ENCODE measurements at places on chromosomes 13 and 19.

DNA sequence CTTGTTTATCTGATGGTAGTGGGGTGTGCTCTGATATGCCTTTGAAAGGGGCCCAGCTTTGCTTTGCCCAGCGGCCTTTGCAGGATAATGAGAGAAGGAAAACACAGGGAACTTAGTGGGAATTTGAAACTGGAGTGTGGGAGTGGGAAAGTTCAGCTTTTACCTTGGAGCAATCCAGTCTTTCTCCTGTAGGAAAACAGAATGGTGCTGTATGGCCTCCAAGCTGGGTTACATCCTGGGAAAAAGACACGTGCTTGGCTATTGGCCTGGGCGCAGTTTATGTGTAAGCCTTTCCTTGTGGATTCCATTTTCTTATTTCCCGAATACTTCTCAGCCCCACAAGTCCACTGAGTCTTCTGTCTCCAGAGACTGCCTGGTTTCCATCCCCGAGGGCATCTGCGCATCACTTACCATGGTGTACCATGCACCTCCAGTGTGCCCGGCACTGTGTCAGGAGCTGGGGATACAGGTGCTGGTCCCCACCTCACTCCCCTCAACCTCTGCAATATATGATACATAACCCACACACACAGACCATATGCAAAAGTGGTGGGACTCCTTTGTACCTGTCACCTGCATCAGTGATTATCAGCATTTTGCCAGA, 31.5 kb downstream of the ACTN4 start:
- peaks cover 3% of the 10 kb centered on the region for H3K27me3 ChIP-seq
- H3K4me1 ChIP-seq = peaks cover 41% of the 10 kb centered on the region
- no peak overlapping the region for H3K27ac ChIP-seq

- H3K27ac ChIP-seq = no peak overlapping the region
- peaks cover 50% of the 10 kb centered on the region for H3K36me3 ChIP-seq
- H3K27me3 ChIP-seq = no peaks in the 10 kb centered on the region
- no peak for DNase-seq
These were observed 15.9 kb downstream of the KLF12 start for GRCh38 chr13:74118328-74118727.

- H3K27ac ChIP-seq = no peak overlapping the region
- H3K36me3 ChIP-seq = no peaks in the 10 kb centered on the region
- no peaks in the 10 kb centered on the region for H3K4me1 ChIP-seq
- no peak overlapping the region for H3K4me3 ChIP-seq
- peak; percentile 7 for DNase-seq
These were observed 64.3 kb downstream of the CACNA1A start for GRCh38 chr19:13441810-13442512.

- H3K36me3 ChIP-seq = peaks cover 28% of the 10 kb centered on the region
- DNase-seq = no peak
- no peaks in the 10 kb centered on the region for H3K27me3 ChIP-seq
- H3K4me3 ChIP-seq = peak overlapping the region; percentile 88
These were observed 2.1 kb downstream of the KCNN4 start for GRCh38 chr19:43778651-43779050.

DNA sequence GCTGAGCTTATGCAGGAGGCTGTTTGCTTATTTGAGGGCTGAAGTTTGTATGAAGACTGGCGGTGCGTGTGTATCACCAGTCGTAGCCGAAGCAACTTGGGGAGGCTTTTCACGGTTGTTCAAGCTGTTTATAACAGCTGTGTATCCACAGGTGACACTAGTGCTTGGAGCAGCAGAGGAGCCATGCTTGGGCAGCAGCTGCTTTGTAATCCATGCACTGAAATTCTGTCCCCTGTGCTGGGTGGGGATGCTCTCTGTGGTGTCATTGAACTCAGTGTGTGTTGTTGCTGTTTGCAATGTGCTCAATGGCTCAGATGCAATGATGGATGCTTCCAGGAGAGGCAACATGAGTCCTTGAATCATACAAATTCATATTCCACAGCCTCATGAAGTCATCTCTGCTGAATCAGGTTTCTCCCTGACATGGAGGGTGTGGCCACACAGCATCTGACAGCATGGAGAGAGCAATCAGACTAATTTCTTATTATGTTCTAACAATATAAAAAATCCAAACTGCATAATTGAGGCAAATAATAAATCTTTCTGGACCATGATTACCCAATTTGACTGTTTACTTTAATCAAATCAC, 18.8 kb upstream of the GTF3A start:
- DNase-seq = no peak
- peaks cover 3% of the 10 kb centered on the region for H3K4me1 ChIP-seq
- H3K36me3 ChIP-seq = no peaks in the 10 kb centered on the region
- H3K27ac ChIP-seq = no peak overlapping the region

Data from activated naive CD8-positive, alpha-beta T cell treated with anti-CD3 and anti-CD28 coated beads for 36 hours (primary cell).